ENCODE measurements at places on chromosomes 6 and 20. TPM values are rescaled to one million over a fixed set of nuclear protein-coding genes. Genes with fewer than 3 reads are reported as not detected.

Gene HINT3
- 8.7 TPM for total RNA-seq

Gene POM121L2
- not detected for total RNA-seq

Gene CST11
- not detected for total RNA-seq

Gene OR2B6
- not detected for total RNA-seq

Gene DEFB132
- not detected for total RNA-seq

Gene OR2H2
- not detected for total RNA-seq

Gene CRIP3
- not detected for total RNA-seq

DNA sequence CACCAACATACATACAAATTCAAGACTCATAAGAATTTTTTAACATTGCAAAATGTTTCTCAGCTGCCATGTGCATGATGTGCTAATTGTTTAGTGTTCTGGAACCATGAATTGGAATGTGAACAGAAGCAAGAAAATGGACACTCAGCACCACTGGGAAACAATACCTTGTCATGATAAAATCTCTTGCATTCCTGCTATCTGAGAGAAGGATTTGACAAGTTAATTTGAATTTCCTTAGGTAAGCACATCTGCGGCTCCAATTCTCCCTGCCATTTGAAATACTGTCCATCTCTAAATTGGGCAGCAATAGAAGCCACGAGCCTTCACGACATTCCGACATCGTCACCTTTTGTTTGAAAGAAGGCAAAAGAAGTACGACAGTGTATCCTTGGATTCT, 1104.6 kb upstream of the MAP3K7 start:
- DNase-seq = no peak

DNA sequence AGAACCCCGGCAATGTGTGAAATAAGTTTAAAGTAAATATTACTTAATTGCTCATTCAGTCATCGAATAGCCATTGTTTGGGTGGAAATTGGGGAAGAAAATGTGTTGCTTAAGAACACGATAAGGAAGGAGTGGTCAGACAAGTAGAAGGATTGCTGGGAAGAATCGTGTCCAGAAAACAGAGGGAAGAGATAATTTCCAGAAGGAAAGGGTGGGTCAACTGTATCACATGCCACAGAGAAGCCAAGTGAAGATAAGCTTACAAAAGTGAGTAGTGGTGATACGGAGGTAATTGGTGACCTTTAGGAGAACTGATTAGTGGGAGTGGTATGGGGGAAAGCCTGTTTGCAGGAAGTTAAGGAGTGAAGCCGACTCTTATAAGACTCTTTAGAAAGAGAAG, 306.2 kb downstream of the SOX4 start:
- no peak for DNase-seq

GRCh38 chr20:54362283-54362682, 113.1 kb upstream of the DOK5 start:
- no peak for DNase-seq

DNA sequence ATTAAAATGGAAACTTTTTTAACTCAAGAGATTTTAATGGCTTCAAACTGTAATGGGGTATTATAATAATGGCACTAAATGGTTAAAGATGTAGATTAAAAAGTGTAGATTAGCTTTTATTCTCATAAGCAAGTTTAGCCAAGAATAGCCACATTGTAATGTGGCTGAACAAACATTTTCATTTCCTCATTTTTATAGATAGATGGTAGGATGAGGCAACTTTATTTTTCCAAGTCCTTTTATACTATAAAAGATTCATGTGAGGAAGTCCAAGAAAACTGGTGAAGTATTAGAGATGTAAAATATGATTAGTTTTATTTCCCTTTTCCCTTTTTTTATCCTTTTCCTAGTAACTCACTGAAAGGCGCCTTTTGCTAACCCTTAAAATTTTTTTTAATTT, 88.8 kb downstream of the ATRN start:
- DNase-seq = no peak

DNA sequence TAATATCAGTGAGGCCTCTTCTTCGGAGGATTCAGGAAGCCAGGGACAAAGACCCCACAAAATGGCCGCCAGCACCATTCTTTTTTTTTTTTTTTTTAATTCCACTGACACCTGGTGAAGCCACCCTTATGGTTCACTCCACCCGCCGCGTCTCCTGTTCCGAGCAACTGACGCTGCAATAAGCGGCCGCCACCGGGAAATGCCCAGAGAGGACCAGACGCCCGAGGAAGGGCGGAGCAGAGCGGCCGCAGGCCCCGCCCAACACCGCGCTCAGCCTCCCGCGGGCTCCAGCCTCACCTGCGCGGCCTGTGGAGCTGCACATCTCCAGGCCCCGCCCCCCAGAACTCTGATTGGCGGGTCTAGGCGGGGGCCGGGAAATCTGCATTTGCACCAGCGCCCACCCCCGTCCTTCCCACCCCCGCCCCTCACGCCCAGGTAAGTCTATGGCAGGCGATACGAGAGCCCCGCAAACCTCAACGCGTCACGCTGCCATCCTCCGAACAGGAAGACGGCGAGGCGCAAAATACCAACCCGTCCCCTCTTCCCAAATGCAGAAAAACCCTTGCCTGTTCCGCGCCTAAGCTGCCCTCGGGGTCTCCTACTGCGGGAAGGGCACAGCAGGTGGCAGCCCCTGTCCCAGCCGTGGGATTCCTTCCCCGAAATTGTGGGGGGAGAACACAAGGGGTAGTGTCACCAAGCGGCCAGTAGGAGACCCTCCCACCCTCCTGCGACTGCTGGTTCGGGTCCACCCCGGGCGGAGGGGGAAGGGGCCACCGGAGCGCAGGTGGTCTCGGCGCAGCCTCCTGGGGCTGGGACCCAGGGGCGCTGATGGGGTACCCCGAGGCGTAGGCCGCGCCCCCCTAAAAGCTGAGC, 960 bp downstream of the ATP9A start:
- DNase-seq = no peak

DNA sequence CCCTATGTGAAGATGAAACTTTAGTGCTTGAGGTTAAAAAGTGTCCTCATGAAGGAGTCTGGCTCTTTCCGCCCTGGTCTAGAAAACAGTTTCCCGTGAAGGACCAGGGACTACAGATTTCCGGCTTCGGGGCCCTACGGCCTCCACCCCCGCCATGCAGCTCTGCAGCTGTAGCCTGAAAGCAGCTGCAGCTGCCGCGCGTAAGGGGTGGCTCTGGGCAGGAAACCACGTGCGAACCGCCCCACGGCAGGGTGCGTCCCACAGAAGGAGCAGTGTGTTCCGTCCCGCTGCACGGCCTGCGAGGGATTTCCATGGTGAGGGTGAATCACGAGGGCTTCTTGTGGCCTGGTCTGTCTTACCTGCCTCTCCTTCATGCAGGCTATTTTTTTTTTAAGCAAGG, 117.0 kb downstream of the ERMARD start:
- DNase-seq = no peak

DNA sequence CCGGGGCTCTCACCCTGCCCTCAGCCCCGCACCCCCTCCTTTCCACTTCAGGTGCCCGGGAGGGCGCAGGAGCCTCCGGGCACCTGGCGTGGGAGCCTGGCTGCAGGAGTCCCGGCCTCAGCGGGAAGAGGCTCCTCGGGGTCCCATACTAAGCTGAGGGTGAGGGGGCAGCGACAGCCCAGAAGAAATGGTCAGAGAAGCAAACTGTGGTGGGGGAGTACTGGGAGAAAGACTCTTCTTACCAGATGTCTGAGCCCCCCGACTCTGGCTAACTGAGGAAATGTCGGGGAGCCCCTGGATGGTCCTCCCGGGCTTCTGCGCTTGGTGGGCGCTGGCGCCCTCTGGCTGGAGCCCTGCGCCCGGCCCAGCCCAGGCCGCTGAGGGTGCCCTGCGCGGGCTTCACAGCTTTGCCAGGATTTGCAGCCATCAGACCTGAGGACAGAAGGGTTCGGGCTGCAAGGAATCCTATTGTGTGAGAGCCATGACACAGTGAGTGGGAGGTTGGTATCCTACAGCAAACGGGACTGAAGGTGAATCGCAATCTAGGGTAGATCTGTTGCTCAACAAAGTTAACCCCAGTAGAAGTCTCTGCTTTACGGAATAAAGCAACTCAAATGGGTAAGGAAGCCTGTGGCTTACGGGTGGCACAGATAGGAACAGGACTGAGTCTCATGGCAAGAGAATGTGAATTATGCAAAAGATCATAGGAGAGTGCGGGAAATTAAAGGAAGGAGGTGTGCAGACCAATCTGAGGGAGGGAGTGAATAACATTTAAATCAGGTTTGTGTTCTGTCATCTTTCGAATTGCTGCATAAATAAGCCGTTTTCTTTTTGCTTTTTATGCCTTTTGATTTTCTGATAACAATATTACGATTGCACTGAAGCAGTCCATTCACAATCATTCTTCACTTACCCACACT, 639 bp upstream of the RCAN2 start:
- peak; percentile 41 for DNase-seq

DNA sequence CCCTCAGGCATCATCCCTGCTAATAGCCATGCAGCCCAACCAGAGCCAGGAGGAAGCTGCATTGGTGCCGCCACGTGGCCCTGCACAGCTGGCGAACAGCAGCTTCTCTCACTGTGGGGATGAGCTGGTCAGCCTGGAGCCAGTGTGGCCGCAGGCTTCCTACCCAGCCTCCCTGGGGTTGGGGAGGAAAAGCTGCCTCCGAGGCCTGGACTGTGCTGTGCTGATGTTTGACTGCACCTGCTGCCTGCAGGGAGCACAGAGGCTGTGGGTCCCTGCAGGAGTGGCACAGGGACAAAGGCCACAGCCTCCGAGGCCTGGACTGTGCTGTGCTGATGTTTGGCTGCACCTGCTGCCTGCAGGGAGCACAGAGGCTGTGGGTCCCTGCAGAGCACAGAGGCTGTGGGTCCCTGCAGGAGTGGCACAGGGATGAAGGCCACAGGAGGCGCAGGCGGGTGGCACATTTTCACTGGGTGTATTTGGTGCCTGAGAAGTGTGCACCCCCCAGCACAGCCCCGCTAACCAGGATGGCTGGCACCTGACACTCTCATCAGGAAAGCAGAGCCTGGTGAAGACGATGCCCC, 83.9 kb downstream of the DLL1 start:
- DNase-seq = no peak

DNA sequence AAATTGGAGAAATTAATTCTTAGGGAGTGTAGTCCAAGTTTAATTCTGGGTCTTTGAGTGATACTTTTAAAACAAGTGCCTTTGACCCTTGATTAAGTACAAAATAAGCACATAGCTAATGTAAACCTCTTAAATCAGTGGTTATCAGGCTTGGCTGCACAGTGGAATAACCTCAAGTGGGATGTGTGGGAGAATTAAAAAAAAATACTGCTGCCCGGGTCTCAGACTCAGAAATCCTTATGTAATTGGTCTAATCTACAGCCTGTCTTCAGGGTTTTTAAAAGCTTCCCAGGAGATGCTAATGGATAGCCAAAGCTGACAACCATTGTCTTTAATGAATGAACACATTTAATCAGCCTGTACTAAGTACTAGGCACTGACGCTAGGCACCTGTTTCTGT, 28.5 kb upstream of the TMEM14A start:
- DNase-seq = no peak

DNA sequence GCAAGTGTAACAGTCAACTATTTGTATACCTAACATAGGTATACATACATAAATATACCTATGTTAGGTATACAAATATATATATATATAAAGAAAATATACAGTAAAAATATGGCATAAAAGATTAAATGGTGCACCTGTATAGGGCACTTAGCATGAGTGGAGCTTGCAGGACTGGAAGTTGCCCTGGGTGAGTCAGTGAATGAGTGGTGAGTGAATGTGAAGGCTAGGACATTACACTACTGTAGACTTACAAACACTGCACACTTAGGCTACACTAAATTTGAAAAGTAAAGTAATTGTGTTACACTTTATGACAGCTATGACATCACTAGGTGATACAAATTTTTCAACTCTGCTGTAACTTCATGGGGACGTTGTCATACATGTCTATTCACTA, 65.6 kb downstream of the CDC5L start:
- peak; percentile 30 for DNase-seq

- no peak for DNase-seq
Observed at GRCh38 chr6:27517928-27518787, 45.3 kb upstream of the ZNF184 start.

- no peak for DNase-seq
Observed at GRCh38 chr6:2944405-2945152, 26.8 kb downstream of the SERPINB6 start.

- DNase-seq = no peak
Observed at GRCh38 chr6:18506382-18507017, 119.3 kb downstream of the RNF144B start.

- no peak for DNase-seq
Observed at GRCh38 chr6:132087391-132087790, 136.2 kb upstream of the CCN2 start.

DNA sequence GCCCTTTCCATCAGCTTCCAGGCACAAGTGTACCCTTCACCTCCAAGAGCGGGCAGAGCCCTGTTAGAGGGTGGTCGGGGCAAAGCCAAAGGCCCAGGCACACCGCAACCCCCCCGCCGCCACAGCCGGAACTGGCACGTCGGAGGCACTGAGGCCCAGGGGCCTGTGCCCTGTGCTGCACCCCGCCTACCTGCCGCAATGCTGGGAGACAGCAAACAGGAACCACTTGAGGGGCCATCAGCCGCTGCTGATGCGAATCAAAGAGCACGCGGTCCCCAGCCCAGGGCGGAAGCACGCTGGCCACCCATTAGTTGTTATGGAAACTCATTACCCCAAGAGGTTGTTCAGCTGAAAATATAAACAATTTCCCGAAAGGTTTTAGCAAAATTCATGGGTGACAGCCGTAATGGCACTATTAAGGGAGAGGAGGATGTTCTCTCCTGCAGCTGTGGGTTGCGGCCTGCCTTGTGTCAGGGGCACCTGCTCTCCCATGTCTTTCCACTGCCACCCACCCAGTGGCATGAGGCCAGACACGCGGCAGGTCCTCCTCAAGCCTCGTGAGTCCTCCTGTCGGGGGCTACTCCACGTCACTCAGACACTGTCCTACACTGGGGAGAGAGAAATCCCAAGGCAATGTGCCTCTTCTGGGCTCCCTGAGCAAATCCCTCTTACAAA, 65.3 kb downstream of the EDN3 start:
- no peak for DNase-seq

DNA sequence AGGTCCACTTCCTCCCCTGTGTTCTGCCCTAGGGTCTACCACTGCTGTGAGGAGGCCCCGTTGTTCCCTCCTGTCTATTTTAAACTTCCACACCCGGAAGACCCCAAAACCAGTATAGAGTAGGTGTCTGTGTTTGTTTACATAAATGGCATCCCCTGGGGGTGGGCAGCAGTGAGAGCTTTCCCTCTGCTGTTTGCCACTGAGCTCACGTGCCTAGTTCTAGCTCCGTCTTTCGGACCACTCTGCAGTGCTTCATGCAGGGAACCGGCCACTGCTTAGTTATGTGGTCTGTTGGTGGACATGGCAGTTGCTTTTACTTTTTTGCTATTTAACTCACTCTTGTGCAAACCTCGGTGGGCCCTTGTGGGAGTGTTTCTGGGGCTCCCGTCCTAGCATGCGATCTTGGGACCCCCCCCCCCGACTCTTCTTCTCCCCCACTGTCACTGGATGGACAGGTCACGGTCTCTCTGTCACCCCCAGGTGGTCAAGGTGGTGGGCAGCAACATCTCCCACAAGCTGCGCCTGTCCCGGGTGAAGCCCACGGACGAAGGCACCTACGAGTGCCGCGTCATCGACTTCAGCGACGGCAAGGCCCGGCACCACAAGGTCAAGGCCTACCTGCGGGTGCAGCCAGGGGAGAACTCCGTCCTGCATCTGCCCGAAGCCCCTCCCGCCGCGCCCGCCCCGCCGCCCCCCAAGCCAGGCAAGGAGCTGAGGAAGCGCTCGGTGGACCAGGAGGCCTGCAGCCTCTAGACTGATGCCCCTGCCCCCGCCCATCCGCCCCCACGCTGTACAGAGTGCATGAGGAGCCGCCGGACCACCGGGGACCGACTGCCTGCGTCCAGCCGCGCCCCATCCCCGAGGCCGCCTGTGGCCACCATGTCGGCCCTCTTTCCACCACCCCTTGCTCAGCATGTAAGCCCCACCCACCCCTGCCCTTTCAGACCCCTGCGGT, 40.9 kb downstream of the VSTM2L start:
- DNase-seq = no peak
